ENCODE measurements at places on chromosomes 16 and 17.

DNA sequence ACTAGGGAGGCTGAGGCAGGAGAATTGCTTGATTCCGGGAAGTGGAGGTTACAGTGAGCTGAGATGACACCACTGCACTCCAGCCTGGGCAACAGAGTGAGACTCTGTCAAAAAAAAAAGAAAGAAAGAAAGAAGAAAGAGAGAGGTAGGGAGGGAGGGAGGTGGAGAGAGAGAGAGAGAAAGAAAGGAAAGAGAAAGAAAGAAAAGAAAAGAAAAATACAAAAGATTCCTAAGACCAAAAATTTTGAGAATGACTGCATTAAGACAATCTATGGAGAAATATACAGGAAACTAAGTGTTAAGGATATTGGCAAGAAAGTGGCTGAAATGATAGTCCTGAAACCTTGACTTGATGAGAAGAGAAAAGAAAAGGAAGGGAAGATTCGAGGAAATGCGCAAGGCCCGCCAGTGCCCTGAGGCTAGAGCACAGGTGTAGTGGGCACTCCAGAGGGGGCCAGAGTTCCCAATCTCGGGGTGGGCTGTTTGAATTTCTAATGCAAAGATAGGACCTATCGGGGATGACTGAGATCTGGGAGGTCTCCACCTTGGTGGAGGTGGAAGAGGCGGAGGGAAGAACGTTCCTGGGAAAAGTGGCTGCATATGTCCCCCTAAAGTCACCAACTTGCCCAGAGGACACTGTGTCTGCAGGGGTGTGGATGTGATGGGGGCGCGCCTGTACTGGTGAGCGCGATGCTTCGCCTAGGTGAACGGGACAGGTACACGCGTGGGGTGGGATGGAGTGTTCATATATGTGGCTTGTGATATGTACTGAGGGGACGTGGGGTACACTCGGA lies 654 bp upstream of the SCNN1B start:
- no peak for DNase-seq

DNA sequence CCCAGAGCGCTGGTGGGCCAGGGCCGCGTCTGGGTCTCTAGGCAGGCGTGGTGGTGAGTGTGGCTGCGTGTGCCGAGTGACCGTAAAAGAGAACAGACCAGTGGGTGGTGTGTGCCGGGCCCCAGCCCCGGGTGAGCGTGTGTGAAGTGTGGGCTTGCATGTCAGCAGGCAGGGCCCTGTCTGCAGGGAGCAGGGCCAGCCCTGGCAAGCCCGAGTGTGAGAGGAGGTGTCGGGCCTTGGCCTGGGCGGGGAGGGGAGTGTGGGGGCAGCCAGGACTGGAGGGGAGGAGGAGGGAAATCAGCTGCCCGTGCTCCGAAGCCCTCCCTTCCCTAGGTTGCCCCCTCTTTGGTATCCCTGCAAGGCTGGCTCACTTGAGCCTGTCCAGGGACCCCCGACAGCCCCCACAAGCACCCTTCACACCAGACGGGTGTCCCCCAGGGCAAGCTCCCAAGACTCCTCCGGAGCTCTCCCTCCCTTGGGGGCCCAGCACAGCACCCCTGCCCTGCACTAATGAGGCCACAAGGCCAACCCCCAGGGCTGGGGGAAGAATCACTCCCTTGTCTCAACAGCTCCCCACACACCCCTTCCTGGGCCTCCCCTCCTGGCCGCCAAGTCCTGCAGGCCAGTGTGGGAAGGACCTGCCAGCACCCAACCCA lies 1.9 kb downstream of the USH1G start:
- no peak for DNase-seq

DNA sequence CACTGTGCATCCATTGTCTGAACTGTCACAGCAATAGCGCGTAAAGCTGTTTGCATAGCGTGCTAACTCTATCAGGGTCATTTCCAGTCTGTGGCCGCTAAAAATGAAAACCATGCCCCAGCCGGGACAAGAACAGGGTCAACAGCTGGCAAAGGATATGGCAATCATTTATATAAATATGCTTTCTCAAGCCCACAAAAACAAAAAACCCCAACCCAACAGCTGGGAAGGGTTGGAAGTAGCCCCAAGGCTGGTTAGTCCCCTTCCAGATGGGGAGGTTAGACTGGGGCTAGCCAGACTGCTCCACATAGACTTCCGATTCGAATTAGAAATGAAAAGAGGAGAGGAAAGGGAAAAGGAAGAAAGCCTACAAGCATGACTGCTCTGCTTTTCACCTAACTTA lies 203.3 kb upstream of the TBX2 start:
- no peak for DNase-seq

DNA sequence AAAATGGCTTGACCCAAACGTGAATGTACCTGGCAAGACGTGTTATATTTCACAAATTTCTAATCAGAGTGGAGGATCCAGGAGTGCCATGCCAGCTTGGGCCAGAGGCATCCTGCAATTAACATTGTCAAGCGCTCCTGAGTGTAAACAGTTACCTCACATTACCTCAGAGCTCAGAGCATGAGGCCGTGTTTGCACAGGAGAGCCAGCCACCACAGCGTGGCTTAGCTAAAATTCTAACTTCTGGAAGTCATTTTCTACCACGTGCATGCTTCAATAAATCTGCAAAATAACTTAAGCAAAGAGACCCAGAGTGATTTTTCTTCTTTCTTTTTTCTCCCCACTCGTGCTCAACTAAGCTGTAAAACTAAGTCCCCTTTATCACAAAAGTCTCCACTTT lies 769.0 kb downstream of the KCNJ2 start:
- no peak for DNase-seq

- no peak for DNase-seq
Measured at GRCh38 chr16:24289166-24289700, 33.1 kb downstream of the CACNG3 start.

- no peak for DNase-seq
Measured at GRCh38 chr17:58413684-58414083, 3.6 kb downstream of the RNF43 start.

GRCh38 chr16:51159296-51159695 lies 8.2 kb upstream of the SALL1 start:
- DNase-seq: no peak

DNA sequence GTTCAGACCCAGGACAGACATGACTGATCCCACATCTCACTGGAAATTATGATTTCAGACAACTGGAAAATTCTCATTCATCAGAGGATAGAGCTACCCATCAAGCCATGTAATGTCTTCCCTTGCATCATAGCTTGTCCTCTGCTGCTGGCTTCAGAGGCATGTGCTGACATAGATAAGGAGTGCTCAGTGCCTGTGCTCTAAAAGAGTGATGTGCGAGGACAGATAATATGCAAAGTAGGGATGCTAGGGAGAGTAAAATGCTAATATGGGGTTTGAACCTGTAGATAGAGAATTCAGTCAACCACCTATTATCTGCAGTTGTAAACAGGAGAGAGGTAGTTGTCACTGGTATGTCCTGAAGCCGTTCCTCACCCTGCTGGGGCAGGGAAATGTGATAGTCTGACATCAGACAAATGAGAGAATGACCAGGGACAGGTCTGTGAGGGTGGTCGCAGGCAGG lies 349.7 kb upstream of the CCL2 start:
- DNase-seq: no peak

DNA sequence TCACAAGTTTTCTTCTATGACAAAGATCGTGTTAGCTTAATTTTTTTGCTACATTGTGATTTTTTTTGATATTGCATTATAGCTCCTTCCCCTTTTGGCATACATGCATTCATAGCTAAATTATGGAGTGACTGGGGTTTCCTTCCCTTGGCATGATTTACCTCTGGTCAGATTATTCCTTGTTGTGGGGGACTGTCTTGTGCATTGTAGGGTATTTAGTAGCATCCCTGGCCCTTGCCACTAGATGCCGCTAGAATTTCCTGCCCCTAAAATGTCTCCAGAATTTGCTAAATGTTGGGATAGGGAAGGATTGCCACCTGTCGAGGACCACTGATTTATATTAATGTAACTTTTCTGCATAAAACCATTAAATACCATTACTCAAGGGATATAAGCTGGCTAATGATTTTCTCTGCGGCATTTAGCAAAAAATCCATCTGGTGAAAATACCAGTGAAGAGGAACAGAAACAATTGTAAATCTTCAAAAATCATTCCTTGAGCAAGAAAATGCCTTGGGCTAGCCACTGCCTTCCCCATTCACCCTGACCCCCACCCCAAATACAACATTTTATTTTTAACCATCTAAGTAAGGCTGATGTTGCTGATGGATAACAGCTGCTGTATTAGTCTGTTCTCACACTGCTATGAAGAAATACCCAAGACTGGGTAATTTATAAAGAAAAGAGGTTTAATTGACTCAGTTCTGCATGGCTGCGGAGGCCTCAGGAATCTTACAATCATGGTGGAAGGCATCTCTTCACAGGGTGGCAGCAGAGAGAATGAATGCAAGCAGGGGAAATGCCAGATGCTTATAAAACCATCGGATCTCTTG lies 195.2 kb downstream of the MAP2K6 start:
- no peak for DNase-seq

DNA sequence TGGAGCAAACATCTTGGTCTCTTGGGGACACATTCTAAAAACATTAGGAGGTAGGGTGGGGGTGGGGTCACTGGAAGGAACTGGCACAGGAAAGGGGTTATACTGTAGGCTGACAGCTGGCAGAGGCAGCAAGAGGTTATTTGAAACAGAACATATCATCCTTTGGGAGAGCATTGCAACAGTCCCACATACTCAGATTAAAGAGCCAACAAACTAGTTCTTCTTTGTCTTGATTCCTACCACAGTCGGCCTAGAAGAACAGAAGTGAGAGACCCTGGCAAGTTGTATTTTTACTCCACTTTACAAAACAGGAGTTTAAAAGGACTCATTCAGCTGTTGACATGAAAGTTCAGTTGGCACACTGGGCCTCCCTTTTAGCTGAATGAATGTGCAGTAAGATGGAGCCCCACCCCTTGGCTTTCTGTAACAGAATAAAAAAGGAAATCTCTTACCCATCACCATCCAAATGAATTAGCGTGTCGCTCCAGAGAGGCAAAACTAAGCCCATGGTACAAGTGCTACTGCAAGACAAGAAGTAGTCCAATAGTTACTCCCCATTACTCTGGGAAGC lies 54.6 kb upstream of the CORO6 start:
- DNase-seq: no peak

DNA sequence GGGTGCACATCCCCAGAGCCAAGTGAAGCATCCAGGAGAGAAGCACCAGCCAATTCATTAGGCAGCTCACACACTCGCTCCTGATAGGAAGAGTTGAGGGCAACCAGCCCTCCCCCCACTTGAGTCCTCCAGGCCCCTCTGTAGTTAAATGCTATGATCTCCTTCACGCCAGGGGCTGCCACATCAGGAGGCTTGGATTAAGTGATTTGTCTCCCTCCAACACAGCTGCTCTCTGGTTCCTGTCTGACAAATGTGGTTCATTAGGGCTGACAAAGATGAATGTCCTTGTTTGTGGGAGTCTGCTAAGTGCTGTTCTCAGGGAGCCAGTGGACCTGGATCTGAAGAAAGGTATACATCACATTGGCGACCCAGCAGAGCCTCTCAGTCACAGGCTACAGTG lies 94.5 kb upstream of the WSCD1 start:
- DNase-seq: no peak

- DNase-seq: no peak
Measured at GRCh38 chr17:57033296-57033695, 51.8 kb upstream of the AKAP1 start.

DNA sequence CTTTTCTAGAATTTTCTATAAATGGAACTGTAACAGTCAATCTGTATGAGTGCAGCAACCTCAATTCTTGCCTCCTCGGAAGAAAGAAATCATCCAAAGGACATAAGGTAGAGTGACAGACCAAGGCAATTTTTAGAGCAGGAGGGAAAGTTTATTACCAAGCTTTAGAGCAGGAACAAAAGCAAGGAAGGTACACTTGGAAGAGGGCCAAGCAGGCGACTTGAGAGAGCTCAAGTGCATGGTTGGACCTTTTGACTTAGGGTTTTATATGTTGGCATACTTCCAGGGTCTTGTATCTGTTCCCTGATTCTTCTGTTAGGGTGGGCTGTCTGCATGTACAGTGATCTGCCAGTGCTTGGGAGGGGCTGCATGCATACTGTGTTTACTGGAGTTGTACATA lies 50.3 kb downstream of the SCNN1G start:
- DNase-seq: no peak

DNA sequence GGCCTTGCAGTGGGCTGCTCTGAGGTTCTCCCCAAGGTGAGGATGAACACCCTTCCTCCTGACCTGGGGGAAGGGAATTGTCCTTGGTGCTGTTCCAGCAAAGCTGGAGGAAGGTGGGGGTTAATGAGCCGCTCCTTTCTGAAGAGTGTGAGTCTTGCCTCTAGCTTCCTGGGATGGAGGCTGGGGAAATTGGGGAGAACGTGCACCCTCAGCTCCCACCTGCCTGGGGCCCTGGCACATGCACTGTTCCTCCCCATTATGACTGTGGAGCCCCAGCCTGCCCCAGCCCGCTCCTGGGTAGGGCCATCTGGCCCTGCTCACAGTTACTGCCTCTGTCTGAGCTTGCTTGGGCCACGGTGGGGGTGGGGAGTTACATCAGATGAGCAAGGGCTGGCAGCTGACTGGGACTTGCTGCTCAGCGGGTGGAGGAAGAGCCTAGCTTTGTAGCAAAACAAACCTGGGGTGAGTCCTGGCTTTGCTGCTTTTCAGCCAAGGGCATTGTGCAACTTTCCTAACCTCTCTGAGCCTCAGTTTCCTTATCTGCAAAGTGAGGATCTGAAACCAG lies 11.1 kb downstream of the TNS4 start:
- no peak for DNase-seq

DNA sequence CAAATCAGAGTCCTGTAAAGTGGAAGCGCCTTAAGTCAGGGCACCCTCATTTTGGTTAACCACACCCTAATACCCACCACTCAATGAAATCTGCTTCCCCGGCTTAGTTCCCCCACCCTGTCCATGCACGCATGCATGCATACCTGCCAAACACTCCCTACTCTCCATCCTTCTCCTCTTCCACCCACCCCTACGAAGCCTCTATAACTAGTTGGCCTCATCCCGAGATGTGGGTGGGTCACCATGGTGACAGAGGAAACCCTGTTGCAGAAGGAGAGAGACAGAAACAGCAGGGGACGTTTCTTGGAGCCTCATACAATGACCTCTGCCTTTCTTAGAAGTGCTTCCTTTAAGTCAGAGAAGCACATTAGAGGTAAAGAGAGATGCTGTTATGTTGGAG lies 46.8 kb upstream of the DNAH9 start:
- DNase-seq: no peak

- no peak for DNase-seq
Measured at GRCh38 chr17:8154608-8155155, 2.5 kb upstream of the PER1 start.
